Vagina (tissue), 2 donors: ENCODE measurements at places on chromosomes 13 and 19.

DNA sequence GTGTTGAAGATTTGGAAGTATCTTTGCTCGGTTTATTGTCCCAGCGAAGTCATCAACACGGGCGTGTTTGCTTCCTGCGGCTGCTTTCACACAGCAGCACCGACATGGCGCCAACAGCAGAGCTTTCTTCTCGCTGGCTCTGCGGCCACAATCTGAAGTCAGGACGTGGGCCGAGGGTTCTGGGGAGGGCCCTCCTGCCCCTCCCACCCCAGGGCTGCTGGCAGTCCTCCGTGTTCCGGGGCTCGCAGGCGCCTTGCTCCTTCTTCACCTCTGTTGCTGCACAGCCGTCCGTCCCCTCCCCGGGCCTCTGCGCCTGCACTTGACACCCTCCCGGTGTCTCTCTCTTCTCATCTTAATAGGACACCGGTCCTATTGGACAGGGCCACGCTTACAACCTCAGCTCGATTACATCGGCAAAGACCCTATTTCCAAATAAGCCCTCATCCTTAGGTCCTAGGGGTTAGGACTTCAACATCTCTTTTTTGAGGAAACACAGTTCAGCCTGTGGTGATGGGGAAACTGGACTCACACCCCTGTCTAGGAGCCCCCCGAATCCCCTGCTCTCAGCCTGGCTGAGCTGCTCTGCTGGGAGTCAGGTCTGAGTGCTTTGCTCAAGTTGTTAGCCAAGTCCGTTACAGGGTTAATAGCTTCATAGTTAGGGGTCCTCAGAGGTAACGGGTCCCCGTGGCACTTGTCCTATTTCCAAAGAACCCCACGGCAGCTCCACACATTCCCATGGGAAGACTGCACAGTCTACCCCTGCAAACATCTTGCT, 2.7 kb upstream of the TEX29 start:
- no peak for DNase-seq

- DNase-seq, result no peak
Observed at GRCh38 chr19:48111280-48111679, 663 bp upstream of the PLA2G4C start.

GRCh38 chr19:48396824-48397176, 3.3 kb downstream of the GRIN2D start:
- DNase-seq, result no peak

DNA sequence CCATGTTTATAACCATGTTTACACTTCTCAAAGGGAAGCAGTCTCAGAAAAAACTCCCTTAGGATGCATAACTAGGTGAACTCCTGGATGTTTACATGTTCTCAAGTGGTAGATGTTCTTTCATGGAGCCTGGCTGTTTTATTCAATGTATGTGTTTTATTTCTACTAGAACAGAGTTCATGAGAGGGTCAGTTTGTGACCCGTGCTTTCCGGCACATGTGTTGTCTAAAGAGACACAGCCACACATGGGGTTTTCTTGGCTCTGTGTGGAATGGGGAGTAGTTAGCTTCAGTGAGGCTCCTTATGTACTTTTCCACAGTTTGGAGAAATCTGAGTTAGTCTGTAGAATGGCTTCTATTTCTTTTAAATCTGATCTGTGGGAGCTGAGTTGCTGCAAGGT, 60.9 kb downstream of the ATP8A2 start:
- DNase-seq, result no peak

DNA sequence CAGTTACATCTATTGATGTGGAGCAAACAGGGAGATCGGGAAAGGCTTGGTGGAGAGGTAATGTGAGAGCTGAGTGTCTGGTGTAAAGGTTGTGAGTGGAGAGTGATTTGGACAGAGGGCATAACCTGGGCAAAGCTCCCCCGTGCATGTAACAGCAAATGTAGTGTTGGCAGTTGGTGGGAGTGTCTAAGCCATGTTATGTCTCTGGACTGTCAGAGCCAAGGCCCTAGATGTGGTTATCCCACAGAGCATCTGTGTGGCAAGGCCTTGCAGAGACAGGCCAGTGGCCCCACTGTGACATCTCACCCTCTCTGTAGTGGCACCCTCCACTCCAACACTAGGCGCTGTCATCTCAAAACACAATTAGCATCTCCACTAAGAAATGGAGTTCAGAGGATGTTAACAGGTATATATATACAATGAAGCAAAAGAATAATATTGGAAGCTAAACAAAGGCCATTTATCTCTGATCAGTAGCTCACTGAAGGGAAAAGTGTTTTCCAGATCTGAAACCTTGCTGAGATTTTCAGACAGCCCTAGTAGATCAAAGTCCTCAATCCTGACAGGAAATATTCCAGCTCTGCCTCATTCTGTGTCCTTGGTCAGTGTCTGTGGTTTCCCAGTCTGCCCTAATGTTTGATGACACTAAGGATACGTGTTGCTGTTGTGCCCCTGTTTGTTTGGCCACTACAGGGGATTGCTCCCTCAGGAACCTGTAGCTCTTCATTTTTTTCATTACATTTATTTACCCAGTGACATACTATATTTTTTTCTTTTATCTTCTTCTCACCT, 20.2 kb downstream of the POLR1D start:
- no peak for DNase-seq

GRCh38 chr19:48856921-48857320, 11.5 kb downstream of the PLEKHA4 start:
- no peak for DNase-seq

GRCh38 chr19:7242601-7243258, 51.5 kb downstream of the INSR start:
- no peak for DNase-seq

- no peak for DNase-seq
Observed at GRCh38 chr13:114264886-114265611, 16.4 kb upstream of the UPF3A start.

- no peak for DNase-seq
Observed at GRCh38 chr13:27043013-27043412, 128.6 kb downstream of the USP12 start.

DNA sequence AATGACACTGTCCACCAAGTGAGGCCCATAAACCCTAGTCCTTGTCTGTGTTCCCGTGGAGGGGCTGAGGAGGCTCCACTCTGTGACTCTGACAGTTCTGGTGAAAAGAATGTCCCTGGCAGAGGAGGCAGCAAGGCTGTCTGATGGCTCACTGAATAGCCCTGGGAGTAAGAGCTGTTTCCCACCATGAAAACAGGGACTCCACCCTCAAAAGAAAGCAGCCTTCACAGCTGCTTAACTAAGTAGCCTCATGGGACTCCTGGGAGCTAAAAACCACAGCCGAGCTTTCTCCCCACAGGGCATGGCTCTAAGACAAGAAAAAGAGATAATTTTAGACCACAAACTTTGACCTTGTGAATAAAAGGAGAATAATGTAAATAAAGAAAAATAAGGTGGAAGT, 135.1 kb upstream of the FRY start:
- no peak for DNase-seq

- DNase-seq, result no peak
Observed at GRCh38 chr19:9323557-9323918, 441 bp upstream of the ZNF559 start.

- no peak for DNase-seq
Observed at GRCh38 chr13:100522618-100523309, 65.8 kb downstream of the GGACT start.

GRCh38 chr19:35209646-35210045, 18.9 kb downstream of the FAM187B start:
- no peak for DNase-seq

DNA sequence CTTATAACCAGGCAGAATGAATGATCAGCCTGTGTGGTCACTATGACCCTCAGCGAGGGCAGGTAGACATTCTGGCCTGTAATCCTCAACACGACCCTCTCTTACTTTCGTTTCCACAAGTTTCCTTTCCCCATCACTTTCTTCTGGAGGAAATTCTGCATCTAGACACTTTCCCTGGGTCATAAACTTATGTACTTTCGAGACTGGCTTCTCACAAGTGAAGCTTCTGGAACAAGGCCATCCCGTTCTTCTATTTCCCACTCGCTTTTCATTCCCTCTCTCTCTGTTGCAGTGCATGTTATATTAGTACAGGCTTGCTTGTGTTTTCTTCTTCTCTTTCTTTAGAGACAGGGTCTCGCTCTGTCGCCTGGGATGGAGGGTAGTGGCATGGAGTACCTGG, 23.1 kb upstream of the KL start:
- no peak for DNase-seq

GRCh38 chr13:50053844-50054243, 38.6 kb downstream of the KCNRG start:
- no peak for DNase-seq

DNA sequence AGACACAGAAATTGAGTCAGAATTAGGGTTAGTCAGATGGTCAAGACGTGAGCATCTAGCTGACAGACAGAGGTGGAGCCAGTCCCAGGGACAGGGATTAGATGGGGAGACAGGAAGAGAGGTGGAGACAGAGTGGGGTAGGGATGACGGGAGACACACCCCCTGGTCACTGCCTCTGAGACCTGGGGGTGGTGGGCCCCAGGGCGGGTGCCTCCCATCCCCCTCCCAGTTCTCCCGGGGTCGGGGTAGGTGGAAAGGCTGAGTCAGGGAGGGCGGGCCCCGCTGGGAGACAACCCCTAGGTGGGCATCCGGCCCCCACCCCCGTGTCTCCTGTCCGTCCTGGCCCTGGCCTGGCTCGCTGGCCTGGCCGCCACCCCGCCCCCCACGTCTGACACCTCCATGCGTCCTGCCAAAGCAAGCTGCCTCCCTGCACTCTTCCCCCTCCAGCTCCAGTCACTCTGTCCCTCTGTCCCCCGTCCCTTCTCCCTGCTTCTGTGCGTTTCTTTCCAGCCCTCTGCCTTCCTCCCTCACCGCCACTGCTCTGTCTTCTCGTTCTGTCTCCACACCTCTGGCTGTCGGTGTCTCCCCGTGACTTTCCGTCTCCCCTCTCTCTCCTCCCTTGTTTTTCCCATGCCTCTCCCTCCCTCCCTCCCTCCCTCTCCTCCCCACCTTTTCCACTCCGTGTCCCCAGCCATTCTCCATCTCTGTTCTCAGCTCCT, 15.1 kb downstream of the CCDC97 start:
- no peak for DNase-seq

GRCh38 chr13:98544104-98544710, 32.7 kb downstream of the STK24 start:
- DNase-seq, result no peak

DNA sequence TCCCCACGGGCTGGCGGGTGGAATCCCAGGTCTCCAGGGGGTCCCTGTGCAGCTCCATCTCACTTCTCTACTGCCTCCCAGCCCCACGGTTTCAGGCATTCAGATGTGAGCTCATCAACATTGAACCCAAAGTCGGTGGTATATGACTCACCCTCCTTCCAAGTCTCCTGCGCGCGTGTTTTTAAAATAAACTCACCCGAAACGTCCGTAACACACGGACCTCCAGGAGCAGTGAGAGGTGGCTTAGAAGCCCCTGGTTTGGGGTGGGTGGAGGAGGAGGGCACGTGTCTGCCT, 14.0 kb upstream of the CRTC1 start:
- no peak for DNase-seq

- no peak for DNase-seq
Observed at GRCh38 chr19:35843676-35844481, 8.4 kb downstream of the NPHS1 start.

GRCh38 chr19:47703301-47703700, 9.9 kb upstream of the EHD2 start:
- DNase-seq, result no peak

GRCh38 chr13:95516021-95516420, 36.5 kb upstream of the CLDN10 start:
- no peak for DNase-seq

DNA sequence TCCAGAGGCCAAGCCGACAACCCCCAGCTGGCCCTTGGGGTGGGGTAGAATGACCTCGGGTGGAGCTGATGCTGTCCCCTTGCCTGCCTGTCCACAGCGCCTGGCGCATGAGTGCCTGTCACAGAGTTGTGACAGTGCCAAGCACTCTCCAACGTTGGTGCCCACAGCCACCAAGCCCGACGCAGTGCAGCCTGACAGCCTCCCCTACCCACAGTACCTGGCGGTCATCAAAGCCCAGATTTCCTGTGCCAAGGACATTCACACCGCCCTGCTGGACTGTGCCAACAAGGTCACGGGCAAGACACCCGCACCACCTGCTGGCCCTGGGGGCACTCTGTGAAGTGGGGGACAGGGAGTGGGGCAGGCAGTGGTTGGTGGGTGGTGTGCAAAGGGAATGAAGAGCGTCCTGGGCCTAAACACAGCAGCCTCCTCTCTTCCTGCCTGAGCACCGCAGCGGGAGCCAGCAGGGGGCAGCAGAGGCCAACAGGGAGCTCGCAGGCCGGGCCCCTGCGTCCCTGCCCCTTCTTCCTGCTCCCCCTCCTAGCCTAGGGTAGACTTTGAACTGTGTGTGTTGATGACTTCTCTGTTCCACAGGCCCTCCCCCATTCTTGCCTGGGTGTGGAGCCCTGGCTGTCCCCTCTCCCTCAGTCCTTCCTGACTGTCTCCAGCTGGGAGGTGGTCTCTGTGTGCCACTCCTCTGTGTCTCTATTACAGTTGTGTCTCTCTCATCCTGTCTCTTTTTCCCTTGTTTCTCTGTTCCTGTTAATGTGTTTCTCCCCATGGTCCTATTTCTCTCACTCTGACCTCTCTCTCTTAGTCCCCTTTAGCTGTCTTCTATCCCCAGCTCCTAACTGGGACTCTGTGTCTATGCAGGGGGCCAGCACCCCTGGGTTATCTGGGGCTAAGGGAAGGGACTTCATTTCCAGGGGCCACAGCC, 6.5 kb downstream of the MED29 start:
- no peak for DNase-seq

DNA sequence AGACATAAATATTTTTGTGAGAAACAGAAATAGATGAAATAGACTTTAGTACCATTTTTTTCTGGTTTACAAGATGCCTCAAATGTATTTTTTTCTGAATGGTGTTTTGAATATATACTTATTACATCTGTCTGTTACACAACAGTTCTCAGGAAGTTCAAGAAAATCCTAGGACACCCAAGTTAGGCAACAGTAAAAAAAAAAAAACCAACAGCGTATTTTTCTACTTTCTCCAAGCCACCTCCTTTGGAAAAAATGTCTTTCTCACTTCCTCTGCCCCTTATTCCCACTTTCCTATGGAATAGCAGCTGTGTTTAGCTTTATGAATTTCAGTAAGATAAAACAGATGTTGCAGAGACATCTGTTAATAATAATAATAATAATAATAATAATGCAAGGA, 489.6 kb upstream of the KLF12 start:
- DNase-seq, result no peak

DNA sequence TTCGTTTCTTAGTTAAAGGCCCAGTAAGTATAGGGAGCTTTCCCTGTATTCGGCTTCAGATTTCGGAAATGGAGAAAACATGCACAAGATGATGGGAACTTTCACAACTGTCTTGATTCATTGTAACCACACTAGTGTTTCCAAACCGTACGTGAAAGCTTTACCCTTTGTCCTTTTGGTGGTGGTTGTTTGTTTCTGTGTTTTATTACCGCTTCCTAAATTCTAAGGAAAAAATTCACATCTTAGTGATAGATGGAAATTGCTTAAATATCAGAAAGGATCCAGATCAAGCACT, 504 bp upstream of the VWA8 start:
- DNase-seq, result no peak

DNA sequence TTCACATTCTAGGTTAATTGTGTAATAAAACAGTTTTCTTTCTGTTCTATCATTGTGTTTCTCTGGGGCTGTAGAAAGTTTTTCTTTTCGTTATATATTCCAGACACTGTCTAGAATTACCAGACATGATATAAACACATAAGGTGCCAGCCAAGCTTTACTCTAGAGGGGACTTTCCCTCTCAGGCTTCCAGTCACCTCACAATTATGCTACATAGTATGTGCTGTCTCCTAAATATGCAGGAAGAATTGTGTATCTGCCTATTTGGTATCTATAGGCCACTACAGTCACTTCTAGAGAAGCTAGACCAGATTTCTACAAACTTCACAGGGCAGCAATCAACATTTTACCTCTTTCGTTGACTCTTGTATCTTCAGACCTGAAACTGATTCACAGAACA, 14.6 kb downstream of the ZNF257 start:
- no peak for DNase-seq
